Glutamatergic neuron (in vitro differentiated cells): ENCODE measurements at places on chromosomes 7 and 10. TPM values are rescaled to one million over a fixed set of nuclear protein-coding genes. Genes with fewer than 3 reads are reported as not detected.

Gene ITGA8
- 0.93 TPM for total RNA-seq

Gene CADPS2
- total RNA-seq, result 0.22 TPM

Gene SMARCD3
- 5.1 TPM for total RNA-seq

Gene ERVW-1
- not detected for total RNA-seq

Gene PTPN20
- total RNA-seq, result not detected

Gene NET1
- total RNA-seq, result 63.8 TPM

Gene MYOF
- total RNA-seq, result 0.42 TPM

Gene LLCFC1
- not detected for total RNA-seq

Gene PRLHR
- 0.22 TPM for total RNA-seq

Gene EIF5AL1
- total RNA-seq, result 0.61 TPM

Gene CRTAC1
- 2.5 TPM for total RNA-seq

Gene MNX1
- 0.59 TPM for total RNA-seq

Gene DMBT1
- total RNA-seq, result 0.17 TPM

Gene LBX1
- not detected for total RNA-seq

Gene TYW1B
- 5.0 TPM for total RNA-seq

DNA sequence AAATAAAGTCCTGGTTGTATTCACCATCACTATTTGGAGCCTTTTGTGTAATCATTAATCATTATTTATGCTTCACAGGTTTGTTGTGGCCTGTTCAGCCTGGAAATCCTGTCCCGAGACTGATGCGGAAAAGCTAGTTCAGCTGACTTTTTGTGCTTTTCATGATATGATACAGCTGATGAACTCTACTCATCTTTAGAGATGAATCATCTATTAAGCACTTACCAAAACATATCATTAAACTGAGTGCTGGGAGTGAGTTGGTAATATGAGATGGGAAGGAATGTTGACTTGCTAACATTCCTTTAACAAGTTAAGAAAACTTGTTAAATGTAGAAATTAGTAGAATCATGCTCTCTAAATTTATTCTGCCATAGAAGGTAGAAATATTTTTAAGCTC, 53.0 kb downstream of the CROT start:
- DNase-seq, result no peak
- no peaks in the 10 kb centered on the region for H3K27me3 ChIP-seq
- H3K4me1 ChIP-seq, result no peaks in the 10 kb centered on the region
- H3K27ac ChIP-seq, result no peak overlapping the region
- H3K36me3 ChIP-seq, result peaks cover 8% of the 10 kb centered on the region

GRCh38 chr10:92381543-92381954, 90.6 kb downstream of the MARCHF5 start:
- no peaks in the 10 kb centered on the region for H3K27me3 ChIP-seq
- DNase-seq, result no peak
- no peaks in the 10 kb centered on the region for H3K36me3 ChIP-seq
- H3K4me1 ChIP-seq, result no peaks in the 10 kb centered on the region
- no peak overlapping the region for H3K27ac ChIP-seq

DNA sequence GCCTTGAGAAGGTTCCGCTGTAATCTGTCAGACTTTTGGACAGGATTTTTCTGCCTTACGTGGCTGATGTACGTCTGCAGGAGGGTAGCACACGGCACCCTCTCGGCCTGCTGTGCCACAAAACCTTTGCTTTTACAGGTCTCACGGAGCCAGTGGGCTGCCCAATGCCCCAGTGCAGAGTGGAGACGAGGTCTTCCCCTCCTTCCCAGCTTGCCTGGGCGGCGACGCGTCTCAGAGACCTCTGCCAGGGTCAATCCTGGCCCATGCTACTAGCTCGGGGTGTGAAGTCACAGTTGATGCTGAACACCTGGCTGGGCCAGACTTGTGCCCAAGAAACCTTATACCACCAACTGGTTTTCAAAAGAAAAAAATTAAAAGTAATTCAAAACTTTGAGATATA, 526.4 kb downstream of the DNAJB6 start:
- peaks cover 4% of the 10 kb centered on the region for H3K4me1 ChIP-seq
- H3K27ac ChIP-seq, result no peak overlapping the region
- peaks cover 4% of the 10 kb centered on the region for H3K36me3 ChIP-seq
- peaks cover 6% of the 10 kb centered on the region for H3K27me3 ChIP-seq

GRCh38 chr10:27701938-27702537, 43.6 kb downstream of the MKX start:
- H3K36me3 ChIP-seq, result no peaks in the 10 kb centered on the region
- no peak overlapping the region for H3K4me3 ChIP-seq
- H3K4me1 ChIP-seq, result peaks cover 31% of the 10 kb centered on the region

DNA sequence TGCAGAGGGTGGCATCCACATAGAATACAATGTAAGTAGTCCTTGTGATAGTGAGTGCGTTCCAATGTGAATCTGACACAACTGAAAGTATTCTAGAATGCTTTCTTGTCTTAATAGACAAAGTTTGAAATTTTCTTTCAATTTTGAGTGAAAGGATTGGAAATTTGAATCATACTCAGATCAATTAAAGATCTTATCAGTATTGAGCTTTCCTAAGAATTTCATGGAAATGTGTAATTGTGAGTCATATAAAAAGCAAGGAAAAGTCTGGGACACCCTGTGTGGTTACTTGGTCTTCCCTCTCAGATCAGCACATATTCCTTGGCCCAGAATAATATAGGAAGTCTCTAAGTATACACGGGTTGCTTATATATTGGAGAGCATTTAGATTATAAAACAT, 99.1 kb downstream of the MBL2 start:
- peaks cover 2% of the 10 kb centered on the region for H3K27me3 ChIP-seq
- no peak overlapping the region for H3K27ac ChIP-seq
- H3K4me1 ChIP-seq, result no peaks in the 10 kb centered on the region
- H3K4me3 ChIP-seq, result no peak overlapping the region
- no peaks in the 10 kb centered on the region for H3K36me3 ChIP-seq

DNA sequence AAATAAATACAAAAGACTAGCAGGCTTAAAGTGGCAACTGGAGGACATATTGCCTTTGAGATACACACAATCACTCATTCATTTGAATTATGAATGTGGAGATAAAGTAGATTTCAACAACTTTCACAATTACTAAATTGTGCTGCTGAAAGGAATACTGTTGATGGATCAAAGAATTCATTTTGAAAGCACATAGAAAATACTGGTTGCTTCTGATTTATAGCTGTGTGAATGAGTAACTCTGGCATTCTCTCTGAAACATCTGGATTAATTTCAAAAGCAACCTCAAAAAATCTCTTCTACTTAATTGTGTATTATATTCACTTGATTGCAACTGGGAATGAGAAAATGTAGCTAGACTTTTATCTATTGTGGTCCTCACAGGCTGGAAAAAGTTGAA, 397.6 kb downstream of the THSD7A start:
- H3K36me3 ChIP-seq, result peaks cover under 1% of the 10 kb centered on the region
- H3K4me1 ChIP-seq, result peaks cover 23% of the 10 kb centered on the region
- no peak for DNase-seq
- no peak overlapping the region for H3K4me3 ChIP-seq
- peaks cover 5% of the 10 kb centered on the region for H3K27me3 ChIP-seq
- H3K27ac ChIP-seq, result no peak overlapping the region

- H3K4me3 ChIP-seq, result no peak overlapping the region
- H3K27ac ChIP-seq, result no peak overlapping the region
- H3K36me3 ChIP-seq, result peaks cover 12% of the 10 kb centered on the region
- no peak for DNase-seq
- H3K4me1 ChIP-seq, result no peaks in the 10 kb centered on the region
Measured at GRCh38 chr7:51198654-51199053, 118.0 kb downstream of the COBL start.

GRCh38 chr7:77528368-77528767, 8.7 kb upstream of the PTPN12 start:
- no peak overlapping the region for H3K4me3 ChIP-seq
- H3K27ac ChIP-seq, result no peak overlapping the region
- peaks cover 2% of the 10 kb centered on the region for H3K27me3 ChIP-seq
- peaks cover 7% of the 10 kb centered on the region for H3K4me1 ChIP-seq

DNA sequence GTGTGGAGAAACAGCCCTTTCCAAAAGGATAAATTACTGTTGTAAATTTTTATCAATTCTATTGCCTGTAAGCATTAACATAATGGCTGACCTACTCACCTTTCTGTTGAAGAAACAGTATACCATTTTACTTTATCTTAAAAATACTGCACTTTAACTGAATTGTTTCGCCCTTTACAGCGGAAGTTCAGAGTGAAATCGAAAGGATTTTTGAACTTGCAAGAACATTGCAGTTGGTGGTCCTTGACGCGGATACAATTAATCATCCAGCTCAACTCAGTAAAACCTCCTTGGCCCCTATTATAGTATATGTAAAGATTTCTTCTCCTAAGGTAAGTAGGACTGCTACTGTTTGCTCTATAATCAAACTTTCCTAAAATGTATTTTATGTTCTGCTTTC, 117.5 kb downstream of the NSUN6 start:
- no peak overlapping the region for H3K27ac ChIP-seq
- H3K36me3 ChIP-seq, result peaks cover 14% of the 10 kb centered on the region

- H3K4me3 ChIP-seq, result no peak overlapping the region
- H3K27me3 ChIP-seq, result no peaks in the 10 kb centered on the region
- no peaks in the 10 kb centered on the region for H3K4me1 ChIP-seq
- no peak overlapping the region for H3K27ac ChIP-seq
Measured at GRCh38 chr10:116353817-116354216, 29.6 kb downstream of the CCDC172 start.

GRCh38 chr7:25575634-25576033, 347.3 kb upstream of the NPVF start:
- peaks cover 5% of the 10 kb centered on the region for H3K36me3 ChIP-seq
- DNase-seq, result no peak
- H3K27ac ChIP-seq, result no peak overlapping the region
- no peak overlapping the region for H3K4me3 ChIP-seq
- no peaks in the 10 kb centered on the region for H3K27me3 ChIP-seq
- no peaks in the 10 kb centered on the region for H3K4me1 ChIP-seq

DNA sequence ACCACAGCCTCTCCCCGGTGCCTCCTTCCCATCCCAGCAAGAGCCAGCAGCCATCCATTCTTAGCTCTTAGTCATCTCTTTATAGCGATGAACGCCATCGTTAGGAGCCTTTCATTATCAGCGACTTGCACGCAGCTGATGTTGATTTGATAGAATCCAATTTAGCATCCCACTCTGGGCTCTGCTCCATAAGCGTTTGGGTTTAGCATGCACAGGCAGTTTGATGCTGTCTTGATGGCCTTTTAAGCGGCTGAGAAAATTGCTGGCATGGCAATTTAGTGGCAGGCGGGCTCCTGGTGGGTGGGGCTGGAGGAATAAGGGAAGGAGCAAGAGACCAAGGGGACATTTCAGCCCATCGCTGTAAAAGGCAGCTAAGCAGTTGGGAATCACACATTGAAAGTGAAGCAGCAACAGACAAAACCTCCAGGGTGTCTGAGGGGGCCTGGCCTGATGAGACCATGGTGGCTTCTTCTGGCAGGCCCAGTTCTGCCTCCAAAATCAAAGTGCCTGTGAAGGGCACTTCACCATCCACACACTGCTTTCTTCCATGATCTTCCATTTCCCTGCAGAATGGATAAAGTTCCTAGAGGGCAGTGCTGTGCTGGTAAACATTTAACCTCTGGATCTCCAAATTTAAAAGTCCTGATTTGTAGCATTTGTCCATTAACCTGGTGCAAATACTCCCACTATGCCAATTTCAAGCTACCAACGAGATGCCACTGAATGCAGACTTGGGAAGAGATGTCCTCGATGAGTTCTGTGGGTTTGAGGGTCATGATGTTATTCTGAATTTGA, 107.8 kb upstream of the PLXNA4 start:
- H3K27ac ChIP-seq, result peak overlapping the region; percentile 26
- peaks cover 8% of the 10 kb centered on the region for H3K27me3 ChIP-seq
- no peak overlapping the region for H3K4me3 ChIP-seq
- H3K4me1 ChIP-seq, result peaks cover 16% of the 10 kb centered on the region
- no peak for DNase-seq
- peaks cover 14% of the 10 kb centered on the region for H3K36me3 ChIP-seq

DNA sequence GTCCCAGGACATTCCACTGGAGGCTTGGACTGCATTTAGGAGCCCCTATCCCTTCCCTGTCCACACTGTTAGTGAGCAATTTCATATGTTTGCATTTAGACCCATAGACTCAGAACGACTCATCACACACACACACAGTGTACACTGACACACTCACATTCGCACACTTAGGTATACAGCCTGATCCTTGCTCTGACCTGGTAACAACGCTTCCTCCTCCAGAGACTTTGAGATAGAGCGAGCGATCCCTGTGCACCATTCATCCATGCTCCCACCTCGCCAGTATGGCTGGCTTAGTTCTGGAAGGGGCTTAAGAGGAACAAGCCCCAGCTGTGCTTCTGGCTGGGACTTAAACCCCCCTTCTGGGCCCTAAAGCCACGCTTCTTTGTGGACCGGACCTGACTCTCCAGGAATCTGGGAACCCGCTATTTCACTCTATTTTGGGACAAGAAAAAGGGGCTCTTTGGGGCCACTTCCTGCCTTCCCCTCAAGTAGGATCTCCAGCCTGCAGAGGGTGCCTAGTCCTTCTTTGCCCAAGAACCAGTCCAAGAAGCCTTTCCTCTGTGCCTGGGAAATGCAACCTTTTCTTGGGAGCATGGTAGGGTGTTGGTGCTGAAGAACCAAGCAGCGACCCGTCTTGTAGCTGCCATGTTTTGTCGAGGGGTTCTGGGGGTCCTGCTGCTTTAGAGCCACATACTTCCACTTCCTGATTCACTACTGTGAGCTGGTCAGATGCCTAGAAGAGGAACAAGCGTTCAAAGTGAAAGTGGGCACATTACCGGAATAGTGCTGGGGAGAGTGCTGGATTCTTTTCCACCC, 1.1 kb upstream of the HOXA13 start:
- H3K27ac ChIP-seq, result no peak overlapping the region
- peaks cover 3% of the 10 kb centered on the region for H3K4me1 ChIP-seq
- H3K4me3 ChIP-seq, result peak overlapping the region; percentile 80
- no peaks in the 10 kb centered on the region for H3K36me3 ChIP-seq
- DNase-seq, result no peak

GRCh38 chr10:71816421-71816851, 34.6 kb downstream of the PSAP start:
- H3K36me3 ChIP-seq, result no peaks in the 10 kb centered on the region
- H3K4me3 ChIP-seq, result no peak overlapping the region
- DNase-seq, result no peak
- H3K4me1 ChIP-seq, result peaks cover 3% of the 10 kb centered on the region
- peaks cover 16% of the 10 kb centered on the region for H3K27me3 ChIP-seq

DNA sequence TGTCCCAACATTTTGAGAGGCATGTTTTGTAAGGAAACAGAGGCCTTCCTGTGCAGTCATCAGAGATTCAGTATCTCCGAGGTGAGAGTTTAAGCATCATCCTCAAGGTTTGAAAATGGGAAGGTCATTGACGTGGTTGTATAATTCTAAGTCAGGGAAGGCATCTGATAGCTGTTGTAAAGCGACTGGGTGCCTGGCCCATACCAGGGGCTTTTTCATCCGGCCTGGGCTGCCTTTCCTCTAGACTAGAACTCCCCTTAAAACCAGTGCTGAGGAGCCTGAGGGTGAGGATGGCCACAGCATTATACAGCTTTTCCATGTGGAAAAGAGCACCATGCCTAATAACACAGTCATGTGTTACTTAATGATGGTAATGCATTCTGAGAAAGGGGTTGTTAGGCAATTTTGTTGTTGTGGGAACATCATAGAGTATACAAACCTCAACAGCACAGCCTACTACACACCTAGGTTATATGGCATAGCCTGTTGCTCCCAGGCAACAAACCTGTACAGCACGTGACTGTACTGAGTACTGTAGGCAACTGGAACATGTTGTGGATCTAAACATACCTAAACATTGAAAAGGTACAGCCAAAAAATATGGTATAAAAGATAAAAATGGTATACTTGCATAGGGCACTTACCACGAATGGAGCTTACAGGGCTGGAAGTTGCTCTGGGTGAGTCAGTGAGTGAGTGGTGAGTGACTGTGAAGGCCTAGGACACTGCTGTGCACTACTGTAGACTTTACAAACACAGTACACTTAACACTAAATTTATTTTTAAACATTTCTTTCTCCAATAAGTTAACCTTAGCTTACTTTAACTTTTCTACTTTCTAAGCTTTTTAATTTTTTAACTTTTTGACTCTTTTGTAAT, 13.5 kb upstream of the CACUL1 start:
- peaks cover 15% of the 10 kb centered on the region for H3K36me3 ChIP-seq
- DNase-seq, result no peak
- H3K27ac ChIP-seq, result no peak overlapping the region
- peaks cover 2% of the 10 kb centered on the region for H3K27me3 ChIP-seq
- H3K4me1 ChIP-seq, result no peaks in the 10 kb centered on the region
